ENCODE measurements at places on chromosomes 5 and 9.

DNA sequence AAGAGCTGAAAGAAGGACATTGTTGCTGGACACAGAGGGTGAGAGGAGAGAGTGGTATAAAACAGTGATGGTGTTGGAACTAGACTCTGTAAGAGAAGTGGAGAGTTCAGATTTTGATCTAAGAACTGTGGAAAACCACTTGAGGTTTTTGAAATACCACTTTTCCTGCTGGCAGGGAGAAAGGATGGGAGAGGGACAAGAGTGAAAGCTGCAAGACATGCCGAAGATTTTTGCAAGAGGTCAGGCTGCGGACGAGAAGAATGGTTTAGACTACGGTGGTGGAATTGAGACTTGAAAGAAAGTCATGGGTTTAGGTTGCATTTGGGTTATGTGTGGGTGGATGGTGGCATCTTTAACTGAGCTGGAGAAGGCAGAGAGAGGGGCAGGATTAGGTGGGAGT is 202.2 kb upstream of the RPS23 start:
- DNase-seq: no peak

DNA sequence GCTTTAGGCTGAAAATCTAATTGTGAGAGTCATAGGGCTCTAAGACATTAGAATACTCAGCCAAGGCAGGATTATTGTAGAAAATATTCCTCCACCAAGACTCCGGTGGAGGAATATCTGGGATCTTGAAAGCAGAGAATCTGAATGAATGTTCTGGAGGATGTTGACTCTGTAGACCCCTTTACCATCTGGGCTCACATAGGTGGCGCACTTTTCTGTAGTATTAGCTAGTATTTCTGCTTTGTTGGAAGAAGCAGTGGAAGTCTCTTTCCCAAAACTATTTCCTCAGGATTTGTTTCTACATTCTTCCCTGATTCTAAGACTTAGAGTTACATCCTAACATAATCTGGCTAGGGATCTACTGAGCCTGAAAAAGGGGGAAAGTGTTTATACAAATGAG is 752.4 kb upstream of the SEMA6A start:
- no peak for DNase-seq

- no peak for DNase-seq
Measured at GRCh38 chr9:134607971-134608370, 33.6 kb upstream of the COL5A1 start.

GRCh38 chr5:128116445-128116844 is 32.9 kb downstream of the SLC12A2 start:
- DNase-seq: no peak

GRCh38 chr5:68252673-68253623 is 37.4 kb downstream of the PIK3R1 start:
- peak; percentile 34 for DNase-seq

DNA sequence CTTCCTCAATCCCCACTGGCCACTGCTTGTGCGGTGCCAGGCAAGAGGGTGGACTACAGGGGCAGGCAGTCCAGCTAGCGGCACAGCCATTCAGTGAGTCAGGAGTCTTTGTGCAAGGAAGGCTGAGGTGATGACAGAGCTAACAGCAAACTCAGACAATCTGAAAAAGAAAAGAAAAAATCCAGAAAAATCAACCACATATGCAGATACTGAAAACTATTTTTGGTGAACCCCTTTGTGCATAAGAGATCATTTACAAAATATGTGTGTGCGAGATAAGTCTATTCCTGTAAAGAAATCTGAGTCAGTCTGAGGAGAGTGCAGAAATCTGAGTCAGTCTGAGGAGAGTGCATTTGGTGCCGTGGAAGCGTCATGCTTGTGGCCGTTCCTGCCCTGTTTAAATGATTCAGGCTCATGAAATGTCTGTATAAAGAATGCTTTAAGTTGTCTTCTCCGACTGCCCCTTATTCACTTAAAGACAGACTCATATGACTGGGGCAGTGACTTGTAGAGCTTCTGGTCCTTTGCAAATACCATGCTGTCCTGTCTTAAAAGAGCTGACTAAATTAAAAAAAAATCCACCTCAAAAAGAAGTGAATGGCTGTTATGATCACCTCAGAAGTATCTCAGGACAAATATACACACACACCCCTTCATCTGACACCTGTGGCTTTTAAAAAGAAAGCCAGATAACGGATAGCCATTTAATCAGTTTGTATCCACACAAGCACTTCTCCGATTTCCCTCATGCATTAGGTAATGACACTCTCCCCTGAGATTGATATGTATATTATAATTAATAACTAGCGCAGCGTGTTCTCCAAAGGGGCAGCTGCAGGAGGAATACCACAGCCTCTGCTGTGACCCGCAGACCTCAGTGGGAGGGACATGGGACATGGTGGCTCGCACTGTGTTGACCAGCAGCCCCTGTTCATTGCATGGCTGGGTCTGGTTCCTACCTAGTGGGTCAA is 47.3 kb downstream of the TRIO start:
- DNase-seq: no peak

DNA sequence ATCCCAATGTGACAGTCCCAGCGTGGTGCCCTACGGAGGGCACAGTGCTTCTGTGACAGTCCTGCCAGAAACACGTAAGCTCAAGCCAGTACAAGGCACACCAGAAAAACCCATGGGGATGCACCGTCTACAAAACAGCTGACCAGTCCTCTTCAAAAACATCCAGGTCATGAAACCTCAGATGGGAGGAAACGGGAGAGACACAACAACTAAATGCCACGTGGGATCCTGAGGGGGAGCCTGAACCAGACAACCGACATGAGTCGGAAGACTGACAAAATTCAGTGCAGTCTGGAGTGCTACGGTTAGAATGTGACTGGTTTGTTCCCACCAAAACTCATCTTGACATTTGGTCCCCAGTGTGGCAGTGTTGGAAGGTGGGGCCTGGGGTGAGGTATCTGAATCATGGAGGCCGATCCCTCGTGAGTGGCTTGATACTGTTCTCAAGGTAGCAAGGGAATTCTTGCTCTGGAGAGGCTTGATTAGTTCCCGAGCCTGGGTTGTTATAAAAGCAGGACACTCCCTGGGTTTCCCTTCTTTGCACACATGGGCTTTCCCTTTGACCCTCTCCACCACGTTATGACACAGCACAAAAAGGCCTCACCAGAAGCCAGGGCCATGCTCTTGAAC is 55.4 kb downstream of the ADAMTS2 start:
- no peak for DNase-seq

DNA sequence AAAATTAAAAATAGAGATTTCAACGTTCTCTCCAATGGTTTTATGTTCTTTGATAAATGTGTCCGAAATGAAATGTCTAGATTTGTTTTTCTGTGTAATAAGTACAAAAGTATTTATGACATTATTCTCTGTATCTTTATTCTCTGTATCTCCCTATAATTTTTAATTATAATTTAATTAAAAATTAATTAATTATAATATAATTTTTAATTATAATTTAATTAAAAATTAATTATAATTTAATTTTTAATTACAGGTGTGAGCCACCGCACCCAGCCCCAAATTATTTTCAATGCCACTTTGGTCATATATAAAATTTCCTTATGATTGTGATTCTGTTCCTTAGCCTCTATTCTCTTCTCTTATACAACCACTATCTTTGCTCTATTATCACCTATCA is 28.2 kb downstream of the SPATA31C2 start:
- DNase-seq: no peak

- DNase-seq: no peak
Measured at GRCh38 chr9:4787876-4788275, 4.9 kb upstream of the RCL1 start.

- no peak for DNase-seq
Measured at GRCh38 chr5:139273322-139273571, 20.3 kb upstream of the MATR3 start.
